Activated CD4-positive, CD25-positive, alpha-beta regulatory T cell (primary cell): ENCODE measurements at places on chromosomes 4 and X.

- peak; percentile 1 for DNase-seq
These were observed 443.2 kb downstream of the INPP4B start for GRCh38 chr4:142402900-142403299.

GRCh38 chr4:183920512-183920911, 15.4 kb downstream of the STOX2 start:
- DNase-seq = no peak

DNA sequence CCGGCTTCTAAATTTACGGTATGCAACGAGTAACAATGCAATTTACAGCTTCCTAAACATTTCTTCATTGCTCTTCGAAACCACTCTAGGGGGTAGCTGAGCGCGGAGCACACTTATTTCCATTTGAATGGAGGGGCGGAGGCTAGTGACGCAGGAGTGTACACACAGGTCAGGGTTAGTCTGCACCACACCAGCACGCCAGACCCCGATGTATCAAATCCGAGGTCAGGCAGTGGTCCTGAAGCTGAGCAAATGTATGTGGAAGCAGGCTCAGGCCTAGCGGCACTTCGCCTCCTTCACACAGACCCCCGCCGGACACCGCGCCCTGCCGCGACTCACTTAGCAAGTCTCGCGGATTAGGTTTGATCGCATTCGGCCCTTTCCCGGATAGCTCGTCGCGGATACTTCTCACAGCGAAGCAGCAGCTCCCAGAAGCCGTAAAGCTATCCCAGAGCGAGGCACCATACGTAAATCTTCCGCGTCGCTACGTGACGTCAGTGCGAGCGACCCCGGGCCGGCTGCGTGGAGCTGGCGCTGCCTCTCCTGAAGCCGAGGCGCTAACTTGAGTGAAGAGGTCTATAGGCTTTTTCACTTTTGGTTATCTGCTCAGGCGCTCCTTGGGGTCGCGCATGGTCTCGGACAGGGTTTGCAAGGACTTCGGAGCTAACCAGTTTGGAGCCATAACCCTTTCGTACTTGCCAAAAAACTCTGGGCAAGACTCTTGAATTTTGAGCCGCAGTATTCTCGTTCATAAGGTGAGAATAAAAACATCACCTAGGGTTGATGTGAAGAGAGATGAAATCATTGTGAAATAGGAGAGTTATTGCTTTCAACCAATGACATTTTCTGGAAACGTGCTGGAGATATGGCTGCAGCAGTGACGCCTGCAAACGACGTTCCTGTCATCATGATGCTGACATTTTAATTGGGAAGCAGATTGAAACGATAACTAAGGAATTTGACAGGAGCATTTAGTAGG, at the start of gene AASDH:
AASDH (minus strand) TSS at position 469 of the 979 bp plus-strand sequence. CDS start 3,192 bp downstream, outside the sequence.
- DNase-seq = peak; percentile 80

DNA sequence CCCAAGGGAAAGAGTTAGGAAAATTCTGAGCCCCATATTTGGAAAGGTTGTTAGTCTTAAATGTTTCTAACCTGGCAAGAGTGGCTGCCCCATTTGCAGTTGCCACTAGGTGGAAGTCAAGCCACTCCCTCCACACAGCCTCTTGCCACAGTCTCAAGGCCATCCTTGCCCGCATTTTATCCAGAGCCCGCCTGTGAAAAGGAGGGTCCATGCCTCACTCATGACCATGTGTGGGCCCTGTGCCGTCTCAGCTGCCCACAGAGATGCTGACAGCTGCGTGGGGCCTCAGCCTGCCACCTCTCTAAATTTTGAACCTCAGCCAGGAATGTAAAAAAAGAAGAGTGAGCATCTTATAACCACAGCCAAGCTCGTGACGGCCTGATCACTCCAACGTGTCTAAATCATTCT, 201.5 kb upstream of the FAM241A start:
- no peak for DNase-seq

- no peak for DNase-seq
These were observed 407.0 kb downstream of the KLHL4 start for GRCh38 chrX:87924619-87925018.

- peak; percentile 1 for DNase-seq
These were observed 52.1 kb downstream of the LEF1 start for GRCh38 chr4:108116423-108117168.

- no peak for DNase-seq
These were observed 45.8 kb downstream of the ENOX2 start for GRCh38 chrX:130857207-130857606.

GRCh38 chr4:96736352-96736889, 896.5 kb downstream of the PDHA2 start:
- no peak for DNase-seq

DNA sequence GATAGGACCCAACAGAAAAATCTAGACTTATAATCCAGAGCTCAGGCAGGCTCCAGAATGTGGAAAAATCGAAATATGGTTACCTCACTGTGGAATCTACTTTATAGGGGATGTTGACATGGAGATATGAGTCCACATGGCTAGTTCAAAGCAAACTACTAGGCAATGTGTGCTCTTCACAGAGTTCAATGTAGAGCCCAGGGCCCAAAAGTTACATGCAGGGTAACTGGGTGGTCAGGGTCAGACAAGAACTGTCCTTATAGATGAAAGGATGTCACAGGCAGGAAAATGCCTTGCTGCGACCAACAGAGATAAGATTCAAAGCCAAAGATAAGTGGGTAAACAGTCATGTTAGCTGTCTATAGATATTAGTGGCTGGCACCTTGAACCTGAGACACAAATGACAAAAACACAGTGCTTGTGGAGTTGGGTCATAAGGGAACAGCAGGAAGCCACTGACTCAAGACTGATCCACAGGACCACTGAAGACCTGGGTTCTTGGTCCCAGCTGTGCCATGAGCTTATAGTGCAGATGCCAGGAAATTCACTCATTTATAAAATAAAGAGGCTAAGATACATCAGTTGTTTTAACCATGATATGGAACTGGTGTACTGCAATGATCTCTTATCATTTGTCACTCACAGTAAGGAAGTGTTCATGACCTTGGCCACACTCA, 101.7 kb upstream of the MBNL3 start:
- DNase-seq = no peak

DNA sequence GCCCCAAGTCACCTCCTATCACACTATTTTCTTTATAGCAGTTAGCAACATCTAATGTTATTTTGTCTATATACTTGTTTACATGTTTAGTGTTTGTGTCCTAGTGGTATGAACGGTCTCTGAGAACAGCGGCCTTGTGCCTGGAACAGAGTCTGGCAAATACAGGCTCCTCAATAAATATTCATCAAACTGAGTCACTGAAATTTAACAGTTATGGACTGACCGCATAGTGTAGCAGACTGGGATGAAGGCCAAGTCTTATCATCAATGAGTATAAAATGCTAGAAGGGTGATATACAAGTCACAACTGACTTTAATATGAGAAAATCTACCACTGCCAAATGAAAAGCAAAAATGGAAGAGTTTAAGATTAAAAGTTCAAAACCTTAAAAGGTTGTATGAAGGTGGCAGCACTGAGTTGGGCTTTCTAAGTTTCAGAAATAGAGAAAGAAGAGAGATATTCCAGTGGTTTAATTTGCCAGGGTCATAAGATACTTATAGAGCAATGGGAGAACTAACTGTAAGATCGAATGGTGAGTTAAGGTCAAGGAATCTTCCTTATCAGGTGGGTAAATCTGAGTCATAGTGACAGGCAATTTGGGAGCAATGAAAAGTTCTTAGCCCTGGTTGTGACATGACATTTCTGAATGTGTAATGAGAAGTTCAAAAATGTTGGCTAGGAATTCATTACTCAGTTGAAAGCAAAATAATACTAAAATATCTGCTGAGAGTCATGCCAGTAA, 34.9 kb downstream of the ELOVL6 start:
- no peak for DNase-seq

GRCh38 chrX:112058255-112058654, 24.3 kb downstream of the TRPC5 start:
- DNase-seq = no peak

DNA sequence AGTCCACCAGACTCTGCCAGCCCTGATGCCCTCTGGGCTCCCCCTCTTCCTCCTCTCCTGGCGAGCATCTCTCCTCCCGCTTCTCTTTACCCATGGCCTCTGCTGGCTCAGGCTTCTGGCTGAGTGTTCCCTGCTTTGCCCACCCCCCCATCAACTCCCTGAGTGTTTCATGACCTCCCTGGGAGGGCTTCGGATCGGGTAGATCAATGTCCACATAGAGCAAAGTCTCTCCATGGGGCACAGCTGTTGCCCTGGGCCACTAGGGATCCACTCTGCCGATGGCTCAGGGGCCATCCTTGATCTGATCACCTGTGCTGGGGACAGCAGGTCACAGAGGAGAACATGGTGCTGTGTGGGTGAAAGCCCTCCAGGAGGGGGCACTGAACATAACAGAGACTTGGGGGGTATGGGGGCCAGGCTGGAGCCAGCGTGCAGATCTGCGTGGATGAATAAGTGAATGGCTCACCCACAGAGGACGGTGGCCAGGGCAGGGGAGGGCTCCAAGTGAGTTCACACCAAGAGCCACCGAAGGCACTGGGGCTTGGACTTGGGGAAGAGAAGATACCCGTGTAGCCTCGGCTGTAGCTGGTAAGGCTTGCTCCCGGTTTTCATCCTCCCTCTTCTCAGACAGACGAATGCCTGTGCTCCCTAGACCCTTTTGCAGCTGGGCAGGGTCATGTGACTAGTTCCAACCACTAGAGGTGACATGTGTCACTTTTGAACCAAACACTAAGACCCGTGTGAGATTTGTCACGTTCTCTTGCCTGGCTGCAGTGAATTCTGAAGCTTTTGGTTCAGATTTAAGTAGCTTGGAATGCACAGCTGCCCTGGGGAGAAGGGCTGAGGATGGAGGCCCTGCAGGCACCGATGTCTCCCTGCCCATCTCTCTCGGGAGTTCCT, 23.2 kb upstream of the AFAP1 start:
- DNase-seq = no peak

GRCh38 chr4:77493120-77493752, 112.4 kb upstream of the CXCL13 start:
- DNase-seq = no peak

DNA sequence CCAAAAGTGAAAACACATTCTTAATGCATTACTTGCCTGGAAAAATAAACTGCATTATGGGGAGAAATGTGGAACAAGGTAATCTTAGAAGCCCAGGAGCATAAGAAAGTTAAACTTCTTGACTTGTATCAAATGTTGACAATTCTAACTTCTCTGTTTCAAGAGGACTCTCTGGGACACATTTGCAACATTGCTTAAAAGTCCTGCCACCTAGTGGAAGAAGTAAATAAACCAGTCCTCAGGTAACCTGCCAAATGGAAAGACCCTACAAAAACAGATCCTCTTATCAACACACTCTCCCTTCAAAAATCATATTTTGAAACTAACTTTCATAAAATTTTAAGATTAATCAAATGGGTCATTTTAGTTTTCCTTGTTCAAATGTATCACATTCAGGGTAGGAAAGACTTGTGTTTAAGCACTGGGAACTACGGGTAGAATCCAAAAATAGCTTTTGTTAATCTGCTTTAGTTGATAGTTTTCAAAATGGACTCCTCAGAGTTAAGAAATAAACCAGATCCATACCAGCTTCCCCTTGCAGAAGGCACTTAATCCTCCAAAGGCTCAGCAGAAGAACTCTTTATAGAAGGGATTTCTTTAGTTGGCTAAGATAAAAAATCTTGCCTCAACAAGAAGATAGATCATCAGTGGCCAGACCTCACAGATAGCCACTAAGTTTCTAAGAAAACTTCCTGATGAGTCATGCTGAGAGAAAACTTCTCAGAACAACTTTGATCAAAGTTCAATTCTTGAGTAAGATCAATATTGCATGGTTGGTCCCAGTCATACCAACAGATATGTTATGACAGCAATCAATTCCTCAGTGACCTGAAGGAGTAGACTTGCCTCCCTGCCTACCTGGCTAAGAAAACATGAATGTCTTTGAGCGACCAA, 141.7 kb downstream of the HHIP start:
- no peak for DNase-seq

DNA sequence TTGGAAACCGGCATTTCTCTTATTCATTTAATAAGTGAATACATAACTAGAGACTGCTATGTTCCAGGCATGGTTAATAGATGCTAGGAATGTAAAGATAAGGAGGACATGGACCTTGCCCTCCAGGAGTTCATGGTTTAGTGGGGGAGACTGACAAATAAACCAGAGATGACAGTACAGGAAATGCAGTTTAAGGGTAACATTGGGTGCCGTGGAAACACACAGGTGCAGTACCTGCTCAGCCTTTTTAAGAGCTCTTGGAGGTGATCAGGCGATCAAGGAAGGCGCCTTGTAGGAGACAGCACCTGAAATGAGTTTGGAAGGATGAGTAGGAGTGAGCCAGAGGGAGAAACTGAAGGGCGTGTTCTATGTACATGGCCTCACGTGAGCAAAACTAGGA, 145.8 kb downstream of the AASDH start:
- no peak for DNase-seq

DNA sequence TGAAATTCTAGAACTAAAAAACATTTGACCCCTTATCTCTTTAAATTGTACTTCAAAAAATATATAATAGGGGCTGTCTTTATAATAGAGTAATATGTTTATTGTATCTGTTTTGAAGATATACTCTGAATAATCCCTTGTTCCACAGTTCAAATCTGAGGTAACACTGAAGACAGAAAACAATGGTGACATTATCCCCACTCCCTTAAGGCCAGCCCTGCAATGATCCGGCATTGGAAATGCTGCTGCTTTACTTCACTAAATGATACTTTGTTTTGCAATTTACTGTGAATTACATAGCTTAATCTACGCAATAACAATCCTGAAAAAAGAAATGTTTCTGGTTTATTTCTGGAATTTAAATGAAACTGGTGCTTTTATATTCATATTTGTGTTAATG, 34.4 kb upstream of the ZFP42 start:
- DNase-seq = no peak

DNA sequence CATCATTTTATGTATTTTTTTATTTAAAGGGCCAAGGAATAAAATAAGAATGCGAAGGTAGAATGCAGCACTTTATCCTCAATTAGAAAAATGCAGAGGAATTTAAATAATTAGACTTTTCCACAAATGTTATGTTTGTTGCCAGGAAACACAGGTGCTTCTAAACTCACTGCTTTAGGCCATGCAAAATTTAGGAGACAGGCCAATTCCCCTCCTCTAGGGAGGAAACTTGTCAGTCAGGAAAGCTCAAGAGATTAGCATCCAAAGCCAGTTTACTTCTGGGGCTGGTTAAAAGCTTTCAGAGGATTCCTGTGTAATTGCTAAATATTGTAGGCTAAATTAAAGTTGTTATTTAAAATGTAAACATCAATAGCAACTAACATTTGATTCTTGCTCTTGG, 124.5 kb downstream of the DMD start:
- DNase-seq = no peak

- no peak for DNase-seq
These were observed 52.4 kb downstream of the DLG3 start for GRCh38 chrX:70497026-70497425.

DNA sequence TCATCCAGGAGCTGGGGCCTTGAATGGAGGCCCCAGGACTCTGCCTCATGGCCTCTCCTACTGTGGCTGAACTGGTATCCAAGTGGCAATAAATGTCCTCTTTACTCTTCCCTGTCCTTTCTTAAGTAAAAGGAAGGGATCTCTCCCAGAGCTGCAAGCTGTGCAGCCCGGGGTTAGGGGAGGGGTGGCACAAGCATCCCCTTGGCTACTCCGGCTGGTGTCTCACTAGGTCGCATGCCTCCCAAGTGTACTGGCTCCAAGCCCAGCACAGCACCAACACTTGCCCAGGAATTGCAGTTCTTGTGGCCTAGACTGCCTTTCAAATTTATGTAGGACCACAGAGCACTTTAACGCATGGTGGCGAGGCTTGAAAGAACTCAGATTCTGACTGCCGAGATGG, 44.7 kb upstream of the MED14 start:
- DNase-seq = no peak

GRCh38 chrX:9737363-9737762, 28.3 kb downstream of the GPR143 start:
- DNase-seq = no peak
